MM.1S (cell line): ENCODE measurements at places on chromosomes 13 and 19.

- DNase-seq: no peak
- H3K27me3 ChIP-seq: no peaks in the 10 kb centered on the region
- H3K4me3 ChIP-seq: no peak overlapping the region
- H3K36me3 ChIP-seq: no peaks in the 10 kb centered on the region
These were observed 264.7 kb downstream of the MZT1 start for GRCh38 chr13:72462726-72463125.

GRCh38 chr13:106100171-106100919 lies 435.1 kb downstream of the EFNB2 start:
- DNase-seq: no peak
- H3K36me3 ChIP-seq: no peaks in the 10 kb centered on the region; the same call in 1 of the 2 replicates
- no peak overlapping the region for H3K4me3 ChIP-seq
- no peaks in the 10 kb centered on the region for H3K27me3 ChIP-seq
- no peaks in the 10 kb centered on the region for H3K4me1 ChIP-seq

DNA sequence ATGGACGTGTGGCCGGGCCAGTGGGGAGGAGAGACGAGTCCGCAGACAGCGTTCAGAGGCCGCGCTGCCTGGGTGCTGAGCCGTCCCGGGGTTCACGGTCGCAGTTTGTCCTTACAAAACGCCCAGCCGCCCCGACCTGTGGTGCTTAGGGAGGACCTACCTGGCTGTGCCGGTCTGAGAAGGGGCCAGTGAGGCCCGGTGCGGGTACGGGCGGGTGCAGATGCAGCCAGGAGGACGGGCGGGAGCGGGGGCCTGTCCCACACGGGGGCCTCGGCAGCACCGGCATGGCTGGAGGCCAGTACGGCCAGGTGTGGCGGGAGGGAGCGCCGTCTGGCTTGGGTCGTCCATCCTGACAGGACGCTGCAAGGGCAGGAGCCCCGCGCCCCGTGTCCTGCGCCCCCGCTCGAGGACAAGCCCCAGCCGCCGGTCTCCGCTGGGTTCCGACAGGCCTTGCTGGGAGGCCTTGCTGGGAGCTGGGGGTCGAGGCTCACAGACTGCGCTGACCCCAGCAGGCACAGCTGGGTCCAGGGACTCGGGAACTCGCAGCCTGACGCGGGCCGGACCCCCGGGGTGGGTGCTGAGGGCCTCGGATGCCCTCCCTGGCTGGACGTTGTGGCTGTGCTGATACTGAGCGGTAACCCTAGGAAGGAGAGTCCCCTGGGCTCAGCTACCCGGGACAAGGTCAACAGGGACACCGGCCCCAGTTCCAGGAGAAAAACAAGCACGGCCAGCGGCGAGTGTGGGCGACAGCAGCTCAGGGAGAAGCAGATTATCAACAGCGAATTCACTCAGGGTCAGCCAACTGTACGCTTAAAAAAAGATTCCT lies 5.3 kb upstream of the PROZ start:
- H3K4me3 ChIP-seq: peak overlapping the region; percentile 47
- no peaks in the 10 kb centered on the region for H3K36me3 ChIP-seq
- peaks cover 8% of the 10 kb centered on the region for H3K4me1 ChIP-seq
- H3K27ac ChIP-seq: no peak overlapping the region

DNA sequence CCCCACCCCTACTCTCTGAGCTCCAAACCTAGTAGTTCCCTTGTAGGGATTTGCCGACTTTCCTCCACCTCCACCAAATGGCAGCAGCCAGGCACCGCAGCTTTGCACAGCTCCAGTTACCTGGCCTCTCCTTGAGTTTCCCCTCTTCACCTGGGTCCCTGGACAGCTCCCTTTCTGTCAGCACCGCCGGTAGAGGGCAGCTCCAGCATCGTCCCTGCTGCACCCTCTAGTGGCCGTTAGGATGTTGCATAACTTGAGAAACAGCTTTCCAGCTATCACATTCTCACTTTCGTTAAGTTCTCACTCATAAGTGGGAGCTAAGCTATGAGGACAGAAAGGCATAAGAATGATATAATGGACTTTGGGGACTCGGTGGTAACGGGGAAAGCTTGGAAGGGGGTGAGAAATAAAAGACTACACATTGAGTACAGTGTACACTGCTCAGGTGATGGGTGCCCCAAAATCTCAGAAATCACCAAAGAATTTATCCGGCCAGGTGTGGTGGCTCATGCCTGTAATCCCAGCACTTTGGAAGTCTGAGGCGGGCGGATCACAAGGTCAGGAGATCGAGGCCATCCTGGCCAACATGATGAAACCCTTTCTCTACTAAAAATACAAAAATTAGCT lies 60.4 kb upstream of the OLFM4 start:
- DNase-seq: peak; percentile 70
- no peaks in the 10 kb centered on the region for H3K27me3 ChIP-seq
- no peak overlapping the region for H3K27ac ChIP-seq
- H3K4me1 ChIP-seq: no peaks in the 10 kb centered on the region
- H3K36me3 ChIP-seq: no peaks in the 10 kb centered on the region

GRCh38 chr19:13277104-13277809 lies 127.0 kb downstream of the IER2 start:
- peaks cover 15% of the 10 kb centered on the region for H3K4me1 ChIP-seq
- H3K36me3 ChIP-seq: no peaks in the 10 kb centered on the region

- H3K4me3 ChIP-seq: no peak overlapping the region
- H3K27me3 ChIP-seq: no peaks in the 10 kb centered on the region
- no peak overlapping the region for H3K27ac ChIP-seq
- DNase-seq: no peak
- no peaks in the 10 kb centered on the region for H3K4me1 ChIP-seq
These were observed 25.1 kb downstream of the CPB2 start for GRCh38 chr13:46079770-46080169.

DNA sequence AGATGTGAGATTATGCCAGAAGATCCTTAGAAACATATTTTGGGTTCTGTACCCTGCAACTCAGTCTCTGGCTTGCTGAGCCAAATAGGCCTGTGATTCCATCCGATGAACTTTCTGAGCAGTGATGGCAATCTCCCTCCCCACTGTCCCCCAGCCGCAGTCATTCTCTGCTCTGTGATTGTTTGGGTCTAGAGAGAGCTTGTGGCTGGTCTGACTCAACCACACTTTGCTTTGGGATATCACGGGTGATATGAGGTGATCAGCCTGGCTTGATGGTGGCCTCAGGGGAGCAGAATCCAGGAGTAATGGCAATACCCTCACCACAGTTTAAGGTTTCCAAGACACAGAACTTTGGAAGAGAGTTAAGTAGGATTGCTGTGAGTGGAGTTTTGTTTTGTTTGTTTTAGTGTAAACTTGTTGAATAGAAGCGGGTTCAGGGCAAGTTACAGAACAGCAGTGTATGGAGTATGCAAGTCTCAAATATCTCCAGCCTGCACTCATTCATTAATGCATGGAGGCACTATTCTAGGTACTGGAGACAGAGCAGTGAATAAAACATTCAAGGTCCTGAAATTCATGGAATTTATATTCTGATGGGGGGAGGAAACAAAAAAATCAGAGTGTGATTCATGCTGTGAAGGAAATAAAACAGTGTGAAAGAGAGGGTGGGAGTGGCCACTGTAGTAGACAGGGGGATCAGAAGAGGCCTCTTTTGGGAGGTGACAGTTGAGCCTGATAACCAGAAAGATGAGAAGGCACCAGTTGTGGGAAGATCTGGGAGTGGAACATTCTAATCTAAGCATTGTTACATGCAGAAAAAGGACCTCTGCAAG lies 5.3 kb downstream of the SAMD4B start:
- H3K27ac ChIP-seq: no peak overlapping the region
- H3K27me3 ChIP-seq: no peaks in the 10 kb centered on the region

GRCh38 chr13:52644108-52644507 lies 1.9 kb downstream of the HNRNPA1L2 start:
- H3K36me3 ChIP-seq: no peaks in the 10 kb centered on the region
- H3K27me3 ChIP-seq: no peaks in the 10 kb centered on the region
- no peak overlapping the region for H3K27ac ChIP-seq
- no peak for DNase-seq
- no peaks in the 10 kb centered on the region for H3K4me1 ChIP-seq

DNA sequence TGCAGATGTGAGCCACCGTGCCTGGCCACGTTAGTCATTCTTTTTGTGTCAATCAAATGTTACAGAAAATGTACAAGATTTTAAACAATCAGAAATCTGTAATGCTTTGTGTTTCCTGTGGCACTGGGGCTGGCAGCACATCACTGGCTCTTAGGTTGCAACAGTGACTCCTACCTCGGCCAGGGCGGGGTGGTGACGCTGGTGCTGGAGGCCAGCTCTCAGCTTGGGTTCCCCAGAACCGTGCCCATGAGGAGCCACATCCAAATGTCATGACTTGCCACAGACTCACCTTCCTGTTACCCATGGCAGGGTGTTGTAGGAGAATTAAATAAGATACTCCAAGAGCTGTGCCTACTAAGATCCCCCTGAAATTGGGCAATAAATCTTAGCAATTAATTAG lies 161.7 kb downstream of the TEX29 start:
- no peak for DNase-seq
- H3K36me3 ChIP-seq: no peaks in the 10 kb centered on the region
- H3K27me3 ChIP-seq: no peaks in the 10 kb centered on the region
- H3K4me3 ChIP-seq: no peak overlapping the region
- no peaks in the 10 kb centered on the region for H3K4me1 ChIP-seq

DNA sequence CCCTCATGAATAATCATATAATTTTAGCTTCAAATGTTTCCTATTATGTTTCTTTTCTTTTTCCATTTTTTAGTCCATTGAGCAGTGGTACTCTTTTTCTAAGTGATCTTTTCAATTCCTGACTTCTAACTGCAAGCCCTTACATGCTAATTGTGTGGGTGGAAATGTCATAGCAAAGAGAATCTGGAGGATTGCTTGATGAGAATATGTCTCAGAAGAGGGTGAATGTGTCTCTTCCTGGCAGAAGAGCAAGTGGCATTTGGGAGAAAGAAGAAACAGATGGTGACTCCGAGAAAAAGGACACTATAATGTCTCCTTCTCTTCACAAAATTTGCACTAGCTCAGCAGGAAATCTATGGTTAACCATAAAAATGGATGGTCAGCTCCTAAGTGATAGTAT lies 2320.0 kb downstream of the PCDH9 start:
- no peak overlapping the region for H3K27ac ChIP-seq
- H3K4me1 ChIP-seq: no peaks in the 10 kb centered on the region
- H3K27me3 ChIP-seq: no peaks in the 10 kb centered on the region
- no peaks in the 10 kb centered on the region for H3K36me3 ChIP-seq

DNA sequence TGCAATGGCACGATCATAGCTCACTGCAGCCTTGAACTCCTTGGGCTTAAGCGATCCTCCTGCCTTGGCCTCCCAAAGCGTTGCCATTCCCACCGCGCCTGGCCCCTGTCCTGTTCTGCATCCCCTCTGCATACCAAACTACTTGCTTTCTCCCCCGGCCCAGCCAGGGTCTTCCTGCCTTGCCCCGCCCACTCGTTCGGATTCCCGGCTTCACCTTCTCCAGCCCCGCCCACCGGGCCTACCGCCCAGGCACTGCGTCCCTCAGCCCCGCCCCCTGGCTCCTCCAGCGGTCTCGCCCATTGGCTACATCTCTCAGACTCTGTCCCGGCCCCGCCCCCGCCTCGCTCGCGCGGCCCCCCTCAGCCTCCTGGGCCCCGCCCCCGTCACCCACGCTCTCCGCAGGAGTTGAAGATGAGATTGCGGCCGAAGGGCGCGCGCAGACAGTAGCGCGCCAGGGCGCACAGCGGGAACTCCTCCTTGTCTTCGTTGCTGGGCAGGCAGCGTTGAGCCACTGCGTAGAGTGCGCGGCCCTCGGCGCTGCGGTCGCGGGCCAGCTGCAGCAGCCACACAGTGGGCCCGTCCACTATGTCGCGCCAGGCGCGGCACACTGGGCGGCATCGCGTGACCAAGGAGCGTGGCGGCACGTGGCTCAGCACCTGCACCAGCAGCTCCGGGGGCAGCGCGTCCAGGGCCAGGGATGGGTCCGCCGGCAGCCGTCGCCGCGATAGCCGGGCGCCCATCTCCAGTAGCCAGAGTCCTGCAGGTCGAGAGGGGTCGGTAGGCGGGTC lies 19.0 kb downstream of the MRPS12 start:
- DNase-seq: no peak
- H3K27me3 ChIP-seq: peaks cover 42% of the 10 kb centered on the region
- H3K27ac ChIP-seq: no peak overlapping the region
- no peaks in the 10 kb centered on the region for H3K4me1 ChIP-seq

DNA sequence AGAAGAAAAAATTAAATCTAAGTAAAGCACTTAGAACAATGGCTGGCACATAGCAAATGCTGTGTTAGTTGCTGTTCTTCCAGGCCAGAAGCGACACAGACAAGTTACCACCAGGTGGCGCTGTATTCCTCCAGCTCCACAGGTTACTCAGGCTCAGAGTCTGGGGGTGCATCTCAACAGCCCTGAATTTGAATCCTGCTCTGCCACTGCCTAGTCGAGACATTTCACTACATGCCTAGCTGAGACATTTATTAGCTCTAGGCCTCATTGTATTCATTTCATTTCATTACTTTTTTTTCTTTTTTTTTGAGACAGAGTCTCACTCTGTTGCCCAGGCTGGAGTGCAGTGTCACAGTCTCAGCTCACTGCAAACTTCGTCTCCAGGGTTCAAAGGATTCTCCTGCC lies 16.4 kb upstream of the CYP2B6 start:
- no peaks in the 10 kb centered on the region for H3K36me3 ChIP-seq
- peak; percentile 65 for DNase-seq
- H3K27me3 ChIP-seq: peaks cover 11% of the 10 kb centered on the region
- no peak overlapping the region for H3K4me3 ChIP-seq
- H3K4me1 ChIP-seq: no peaks in the 10 kb centered on the region

DNA sequence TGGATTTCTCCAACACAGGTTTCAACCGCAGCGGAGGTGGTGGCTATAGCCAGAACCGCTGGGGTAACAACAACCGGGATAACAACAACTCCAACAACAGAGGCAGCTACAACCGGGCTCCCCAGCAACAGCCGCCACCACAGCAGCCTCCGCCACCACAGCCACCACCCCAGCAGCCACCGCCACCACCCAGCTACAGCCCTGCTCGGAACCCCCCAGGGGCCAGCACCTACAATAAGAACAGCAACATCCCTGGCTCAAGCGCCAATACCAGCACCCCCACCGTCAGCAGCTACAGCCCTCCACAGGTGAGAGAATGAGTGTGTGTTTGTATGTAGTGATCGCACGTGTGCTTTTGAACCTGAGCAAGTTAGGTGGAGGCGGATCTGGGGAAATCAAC lies 6.0 kb upstream of the CCDC97 start:
- H3K4me3 ChIP-seq: no peak overlapping the region
- H3K27me3 ChIP-seq: no peaks in the 10 kb centered on the region
- H3K4me1 ChIP-seq: peaks cover 38% of the 10 kb centered on the region
- H3K27ac ChIP-seq: no peak overlapping the region
- H3K36me3 ChIP-seq: peaks cover 6% of the 10 kb centered on the region
- no peak for DNase-seq

DNA sequence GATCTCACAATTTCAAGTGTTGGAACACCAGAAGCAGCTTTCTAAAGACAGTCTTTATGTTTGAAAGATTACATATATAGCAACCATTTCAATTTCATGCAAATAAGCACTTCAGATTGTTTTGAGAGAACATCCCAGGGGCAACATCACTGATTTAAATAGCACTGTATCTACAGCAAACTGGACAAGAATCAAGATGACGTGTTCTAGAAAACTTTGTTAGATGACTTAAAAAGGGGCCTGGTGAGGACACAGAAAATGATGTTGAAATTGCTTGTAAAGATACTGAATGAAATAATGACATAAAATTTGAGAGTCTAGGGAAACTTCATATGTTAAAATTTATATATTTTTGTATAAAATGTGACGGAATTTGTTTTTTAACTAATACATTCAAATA lies 277.1 kb downstream of the KLF12 start:
- H3K4me3 ChIP-seq: no peak overlapping the region
- no peaks in the 10 kb centered on the region for H3K36me3 ChIP-seq
- H3K27ac ChIP-seq: no peak overlapping the region
- no peaks in the 10 kb centered on the region for H3K27me3 ChIP-seq
- DNase-seq: no peak
- no peaks in the 10 kb centered on the region for H3K4me1 ChIP-seq
